ENCODE measurements at places on chromosomes 5 and 9. TPM values are rescaled to one million over a fixed set of nuclear protein-coding genes. Genes with fewer than 3 reads are reported as not detected.

GRCh38 chr5:116442931-116443551, 131.6 kb downstream of the SEMA6A start:
- DNase-seq = no peak

DNA sequence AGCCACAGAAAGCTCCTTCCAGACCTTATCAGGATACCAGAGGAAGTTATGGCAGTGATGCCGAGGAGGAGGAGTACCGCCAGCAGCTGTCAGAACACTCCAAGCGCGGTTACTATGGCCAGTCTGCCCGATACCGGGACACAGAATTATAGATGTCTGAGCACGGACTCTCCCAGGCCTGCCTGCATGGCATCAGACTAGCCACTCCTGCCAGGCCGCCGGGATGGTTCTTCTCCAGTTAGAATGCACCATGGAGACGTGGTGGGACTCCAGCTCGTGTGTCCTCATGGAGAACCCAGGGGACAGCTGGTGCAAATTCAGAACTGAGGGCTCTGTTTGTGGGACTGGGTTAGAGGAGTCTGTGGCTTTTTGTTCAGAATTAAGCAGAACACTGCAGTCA, 70.8 kb upstream of the ENTREP1 start:
- DNase-seq = no peak

DNA sequence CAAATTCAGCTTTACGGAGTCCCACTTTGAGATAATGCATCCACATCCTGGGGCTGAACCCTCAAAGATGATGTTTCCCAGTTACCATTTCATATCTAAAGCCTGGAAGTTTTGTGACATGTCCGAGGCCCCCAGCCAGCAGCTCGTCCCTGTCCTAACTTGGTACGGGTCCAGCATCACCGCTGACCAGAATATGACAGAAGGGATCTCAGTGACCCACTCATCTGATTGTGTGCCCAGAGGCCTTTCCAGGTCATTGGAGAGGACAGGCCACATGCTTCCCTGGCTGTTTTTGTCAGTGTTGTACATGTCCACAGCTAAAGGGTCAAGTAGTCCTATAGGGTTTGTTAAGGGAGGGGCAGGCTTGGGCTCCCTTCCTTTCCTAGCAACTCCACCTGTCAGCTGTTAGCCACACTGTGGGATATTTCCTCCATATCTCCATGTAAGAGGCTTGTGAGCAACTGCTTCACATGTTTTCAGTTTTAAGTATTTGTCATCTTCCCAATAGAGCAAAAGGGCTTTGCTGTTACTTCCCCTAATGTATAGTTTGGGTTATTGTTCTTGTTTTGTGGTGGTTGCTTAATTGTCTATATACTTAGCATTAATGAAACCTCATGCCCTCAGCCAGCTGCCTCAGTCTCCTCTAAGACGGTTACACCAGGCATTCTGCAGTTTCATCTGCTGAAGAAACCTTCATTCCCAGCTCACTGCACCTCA, 33.4 kb downstream of the SECISBP2 start:
- no peak for DNase-seq

DNA sequence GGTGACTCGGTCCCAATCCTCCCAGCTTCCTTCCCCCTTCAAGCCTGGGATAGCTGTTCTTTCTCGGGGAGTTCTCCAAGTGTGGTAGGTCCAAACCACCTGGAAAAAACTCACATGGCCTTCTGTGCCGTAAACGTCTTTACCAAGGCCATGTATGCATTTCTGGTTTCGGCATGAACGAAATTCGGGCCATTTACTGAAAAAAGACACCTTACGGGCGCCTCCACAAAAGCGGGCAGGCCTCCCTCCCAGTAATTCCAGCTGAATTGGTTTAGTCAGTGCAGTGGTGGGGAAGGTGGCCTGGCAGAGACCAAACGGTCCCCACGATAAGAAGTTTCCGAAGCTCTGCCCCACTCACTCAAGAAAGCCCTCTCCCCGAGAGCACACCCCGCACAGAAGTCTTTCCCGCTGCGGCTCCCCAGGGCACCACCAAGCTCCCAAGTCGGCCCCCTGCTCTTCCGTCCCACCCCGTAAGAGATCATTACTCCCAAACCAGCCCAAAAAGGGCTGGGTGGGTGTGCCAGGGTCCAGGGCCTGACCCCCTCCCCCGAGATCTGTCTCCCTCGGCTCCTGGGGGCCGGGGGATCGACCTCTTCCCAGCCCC, 86.3 kb upstream of the MELK start:
- DNase-seq = peak; percentile 27

The SLC34A3 gene
- not detected for total RNA-seq

The NUTM2G gene
- not detected for total RNA-seq

The GAPT gene
- 1.4 TPM for total RNA-seq

The SOHLH1 gene
- not detected for total RNA-seq

The DND1 gene
- total RNA-seq = 0.67 TPM

Data from left ventricle myocardium superior (tissue), 1 donor.